Stimulated activated CD4-positive, alpha-beta T cell treated with anti-CD3 and anti-CD28 coated beads, Interleukin-15, amount 100 ng/mL, for 24 hours (primary cell): ENCODE measurements at places on chromosomes 1 and 21.

DNA sequence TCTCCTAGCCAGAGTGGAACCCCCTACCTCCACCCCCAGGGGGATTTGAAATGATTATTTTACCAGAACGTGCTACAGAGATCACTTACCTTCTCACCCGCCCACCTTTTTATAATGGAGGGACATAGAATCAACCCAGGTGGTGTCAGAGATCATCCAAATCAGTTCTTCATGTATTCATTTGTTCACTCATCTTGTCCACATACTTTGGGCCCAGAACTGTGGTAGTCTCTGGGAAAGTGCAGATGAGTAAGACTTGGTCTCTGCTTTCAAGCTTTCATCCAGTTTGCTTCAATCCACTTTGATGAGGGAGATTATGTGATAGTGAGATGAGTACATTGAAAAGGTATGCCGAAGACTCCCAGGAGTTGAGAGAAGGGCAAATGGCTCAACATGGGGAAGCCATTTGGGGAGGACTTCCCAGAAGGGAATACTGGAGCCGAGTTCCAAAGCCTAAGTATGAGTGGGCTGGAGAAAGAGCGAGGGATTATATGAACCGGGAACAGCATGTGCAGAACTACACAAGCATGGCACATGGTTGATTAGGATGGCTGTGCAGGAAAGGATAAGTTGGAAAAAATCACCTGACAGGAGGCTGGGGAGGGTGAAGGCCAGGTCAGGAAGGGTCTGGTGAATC, 1.9 kb downstream of the FGGY start:
- DNase-seq, result no peak

GRCh38 chr1:5532811-5533210, 459.4 kb downstream of the NPHP4 start:
- DNase-seq, result no peak

DNA sequence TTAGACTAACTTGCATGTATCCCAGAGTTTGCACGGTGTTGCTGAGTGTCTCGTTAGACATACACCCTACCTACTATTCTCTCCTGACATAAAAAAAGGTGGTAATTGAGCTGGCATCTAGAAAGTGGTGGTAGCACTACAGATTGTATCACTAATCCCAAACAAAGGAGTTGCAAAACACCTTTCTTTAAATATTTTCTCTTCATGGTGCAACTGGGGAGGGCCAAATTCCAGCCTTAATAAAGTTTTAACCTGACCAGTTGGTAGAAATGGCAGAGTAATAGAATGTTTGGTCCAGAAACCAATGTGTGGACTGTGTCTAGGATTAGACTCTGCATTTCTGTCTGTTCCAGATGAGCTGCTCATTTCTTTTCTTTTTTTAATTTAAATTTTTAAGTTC, 40.0 kb downstream of the NFIA start:
- no peak for DNase-seq

- no peak for DNase-seq
These were observed 9.4 kb upstream of the MNDA start for GRCh38 chr1:158821723-158822122.

DNA sequence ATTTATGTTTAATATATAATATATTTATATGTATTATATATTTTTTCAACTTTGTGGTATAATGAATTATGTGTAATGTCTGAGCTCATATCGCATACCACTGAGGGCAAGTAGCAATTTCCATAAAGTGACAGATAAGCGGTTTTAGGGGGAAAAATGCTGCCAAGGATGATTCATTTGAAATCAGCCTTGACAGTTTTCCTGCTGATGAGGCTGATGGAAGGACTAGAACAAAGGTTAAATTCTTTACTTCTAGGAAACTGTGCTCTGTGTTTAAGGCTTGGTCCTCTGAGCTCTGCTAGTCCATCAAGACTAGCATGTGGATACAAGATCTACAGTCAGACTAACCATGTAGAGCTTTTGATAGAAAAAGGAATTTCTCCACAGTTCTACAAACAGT, 19.3 kb upstream of the DDAH1 start:
- no peak for DNase-seq

DNA sequence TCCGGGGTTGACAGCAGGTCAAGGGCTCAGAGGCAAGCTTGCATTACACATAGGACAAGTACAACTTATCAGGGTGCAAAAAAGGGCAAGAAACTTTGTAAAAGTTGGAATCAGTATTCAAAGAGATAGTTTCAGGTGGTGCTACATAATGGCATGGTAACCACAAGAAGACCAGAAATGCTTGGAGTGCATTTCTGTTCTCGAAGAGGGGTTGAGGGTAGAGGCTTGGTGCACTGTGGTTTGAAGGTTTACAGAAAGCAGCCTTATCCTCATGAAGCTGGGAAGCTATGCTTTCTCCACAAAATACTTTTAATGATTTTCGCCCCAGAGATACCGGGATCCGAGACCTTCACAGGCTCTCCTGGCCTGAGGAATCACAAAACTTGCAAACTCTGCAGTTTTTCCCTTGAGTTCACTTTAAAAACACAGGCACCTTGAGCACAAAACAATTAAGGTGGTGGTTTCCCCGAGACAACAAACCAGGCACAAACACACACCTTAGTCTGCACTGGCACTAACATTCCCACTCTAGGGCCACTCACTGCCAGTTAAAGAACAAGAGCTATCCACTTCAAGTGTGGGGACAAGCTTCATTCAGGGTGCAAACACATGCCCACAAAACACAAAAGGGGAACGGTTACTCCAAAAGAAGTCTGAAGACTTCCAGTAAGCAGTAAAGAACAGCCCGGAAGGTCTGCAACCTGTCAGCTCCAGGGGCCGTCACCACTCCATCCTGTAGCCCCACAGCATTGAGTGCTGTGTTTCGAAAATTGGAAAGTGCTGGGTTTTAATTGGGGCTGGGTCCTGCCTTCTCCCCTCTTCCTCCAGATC, 29.8 kb upstream of the NFIA start:
- no peak for DNase-seq

- DNase-seq, result no peak
These were observed 160.8 kb upstream of the SGIP1 start for GRCh38 chr1:66373157-66373591.

DNA sequence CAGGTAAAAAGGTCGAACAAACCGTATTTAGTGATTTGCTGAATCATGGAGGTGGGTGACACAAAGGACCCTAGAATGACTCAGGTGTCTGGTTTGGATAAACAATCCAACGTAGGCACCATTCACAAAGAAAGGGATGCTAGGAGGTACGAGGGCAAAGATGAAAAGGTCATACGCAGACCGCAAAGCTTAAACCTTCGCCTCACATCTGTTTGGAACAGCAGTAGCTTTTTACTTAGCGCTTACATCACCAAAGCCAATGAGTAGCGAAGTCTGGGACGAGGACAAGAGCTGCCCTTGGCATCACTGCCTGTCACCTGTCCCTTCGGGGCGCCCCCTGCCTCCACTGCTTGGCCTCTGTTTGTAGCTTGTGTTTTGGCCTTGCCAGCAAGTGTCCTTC, 350.2 kb downstream of the SMYD3 start:
- DNase-seq, result no peak

DNA sequence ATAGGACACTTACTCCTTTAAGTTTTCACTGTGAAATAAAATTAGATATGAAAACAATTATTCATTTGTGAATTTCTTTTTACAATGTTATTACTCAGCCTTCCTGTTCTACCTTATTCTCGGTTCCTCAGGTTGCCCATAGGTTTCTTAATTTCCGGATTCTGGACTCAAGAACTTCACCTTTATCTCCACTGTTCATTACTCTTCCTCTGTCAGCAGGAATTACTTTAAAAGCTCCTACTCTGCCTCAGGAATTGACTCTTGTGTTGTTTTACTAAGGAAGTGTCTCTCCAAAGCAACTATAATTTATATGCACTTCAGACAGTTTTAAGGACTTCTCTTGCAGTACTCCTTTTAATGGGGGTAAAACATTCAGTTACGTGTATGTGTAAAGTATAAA, 123.8 kb downstream of the OSBPL9 start:
- no peak for DNase-seq

- DNase-seq, result no peak
These were observed 4.2 kb upstream of the C1orf141 start for GRCh38 chr1:67138813-67139499.

- DNase-seq, result no peak
These were observed 17.4 kb downstream of the BMP8A start for GRCh38 chr1:39508857-39509305.

DNA sequence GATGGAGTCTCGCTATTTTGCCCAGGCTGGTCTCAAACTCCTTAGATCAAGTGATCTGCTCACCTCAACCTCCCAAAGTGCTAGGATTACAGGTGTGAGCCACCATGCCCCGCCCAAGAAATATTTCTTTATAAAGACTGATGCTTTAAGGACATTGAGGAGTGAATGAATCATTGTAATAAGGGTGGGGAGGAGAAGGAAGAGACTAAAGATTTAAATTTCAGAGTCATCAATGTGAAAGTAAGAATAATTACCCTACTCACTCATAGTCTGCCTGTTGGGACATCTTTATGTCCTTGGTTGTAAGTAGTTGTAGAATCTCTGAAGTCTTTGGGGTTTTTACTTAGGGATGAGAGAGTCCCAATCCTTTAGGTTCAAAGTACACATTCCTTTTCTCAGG, 7.3 kb downstream of the KDM1A start:
- no peak for DNase-seq

DNA sequence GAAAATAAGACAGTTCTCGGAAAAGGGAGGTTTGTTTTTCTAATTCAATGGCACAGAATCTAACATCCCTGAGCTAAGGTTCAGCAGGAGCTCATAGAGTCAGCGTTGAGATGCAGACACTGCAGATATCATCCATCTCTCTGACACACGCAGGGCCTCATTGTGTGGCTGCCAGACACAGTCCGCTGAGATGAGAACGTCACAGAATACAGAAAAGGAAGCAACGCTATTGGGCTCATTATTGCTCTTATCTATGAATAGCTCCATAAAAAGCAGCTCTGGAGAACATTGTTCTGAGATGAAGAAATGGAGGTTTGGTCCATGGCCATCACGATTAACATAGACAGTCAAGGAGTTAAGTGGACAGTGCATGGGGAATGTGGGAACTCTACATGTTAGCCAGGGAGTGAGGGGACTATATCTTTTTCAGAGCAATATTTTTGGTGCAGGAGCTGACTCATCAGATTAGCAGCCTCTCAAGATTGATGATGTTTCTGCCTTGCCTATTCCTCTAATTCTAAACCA, 771.6 kb upstream of the CXADR start:
- DNase-seq, result no peak
